Panc1 (cell line): ENCODE measurements at places on chromosomes 12 and 14. TPM values are rescaled to one million over a fixed set of nuclear protein-coding genes. Genes with fewer than 3 reads are reported as not detected.

The DTX1 gene
- total RNA-seq: 0.44 TPM

The WNT1 gene
- total RNA-seq: not detected

The PGF gene
- total RNA-seq: 7.3 TPM

The IFI27 gene
- total RNA-seq: 2.3 TPM

The LETMD1 gene
- 47.9 TPM for total RNA-seq

The SLC5A8 gene
- not detected for total RNA-seq

The YARS2 gene
- total RNA-seq: 28.0 TPM

The KANSL2 gene
- total RNA-seq: 36.9 TPM

DNA sequence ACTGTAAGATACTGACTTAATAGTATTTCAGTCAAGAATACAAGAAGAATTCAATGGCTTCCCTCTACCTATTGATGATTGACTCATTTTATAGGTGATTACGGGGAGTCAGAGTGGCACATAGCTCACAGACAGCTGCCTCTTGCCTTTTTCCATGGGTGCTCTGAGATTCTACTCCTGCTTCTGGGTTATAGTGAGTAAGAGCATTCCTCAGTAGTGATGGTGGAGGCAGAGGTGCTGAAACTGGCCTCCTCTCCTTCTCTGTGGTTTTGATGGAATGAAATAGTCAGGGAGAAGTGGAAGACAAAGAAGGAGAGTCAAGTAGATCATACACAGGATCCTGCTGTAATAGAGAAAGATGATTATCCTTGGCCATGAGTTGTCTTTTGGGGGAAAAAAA, 438.2 kb upstream of the FAR2 start:
- no peaks in the 10 kb centered on the region for H3K4me1 ChIP-seq
- H3K27ac ChIP-seq: no peak overlapping the region
- H3K36me3 ChIP-seq: no peaks in the 10 kb centered on the region
- H3K27me3 ChIP-seq: no peaks in the 10 kb centered on the region
- DNase-seq: no peak
- H3K4me3 ChIP-seq: no peak overlapping the region

DNA sequence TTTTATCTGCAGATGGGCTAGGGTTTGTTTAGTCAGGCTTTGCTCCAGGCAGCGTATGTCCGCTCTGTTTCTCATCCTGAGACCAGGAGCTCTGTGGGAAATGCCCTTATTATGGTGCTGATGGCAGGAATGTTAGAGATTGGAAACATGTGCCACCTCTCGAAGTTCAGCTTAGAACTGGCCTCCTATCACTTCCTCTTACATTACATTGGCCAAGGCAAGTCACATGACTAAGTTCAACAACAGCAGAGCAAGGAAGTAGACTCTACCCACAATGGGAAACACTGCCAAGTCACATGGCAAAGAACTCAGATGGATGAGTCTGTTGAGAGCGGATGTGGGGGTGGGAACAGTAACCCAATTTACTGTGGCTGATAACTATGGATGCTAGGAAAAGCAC, 161.9 kb upstream of the WSCD2 start:
- no peaks in the 10 kb centered on the region for H3K4me1 ChIP-seq
- peaks cover 4% of the 10 kb centered on the region; the same call in 1 of the 2 replicates for H3K27me3 ChIP-seq
- no peak for DNase-seq
- H3K27ac ChIP-seq: no peak overlapping the region
- no peaks in the 10 kb centered on the region for H3K36me3 ChIP-seq
- no peak overlapping the region for H3K4me3 ChIP-seq

GRCh38 chr14:65704850-65705249, 292.3 kb downstream of the FUT8 start:
- no peak overlapping the region for H3K27ac ChIP-seq
- DNase-seq: no peak
- H3K27me3 ChIP-seq: no peaks in the 10 kb centered on the region
- no peak overlapping the region for H3K4me3 ChIP-seq

- no peaks in the 10 kb centered on the region for H3K4me1 ChIP-seq
- no peaks in the 10 kb centered on the region for H3K36me3 ChIP-seq
- H3K27me3 ChIP-seq: no peaks in the 10 kb centered on the region
- no peak overlapping the region for H3K27ac ChIP-seq
- no peak for DNase-seq
These were observed 15.4 kb upstream of the PRIMA1 start for GRCh38 chr14:93803408-93804318.

DNA sequence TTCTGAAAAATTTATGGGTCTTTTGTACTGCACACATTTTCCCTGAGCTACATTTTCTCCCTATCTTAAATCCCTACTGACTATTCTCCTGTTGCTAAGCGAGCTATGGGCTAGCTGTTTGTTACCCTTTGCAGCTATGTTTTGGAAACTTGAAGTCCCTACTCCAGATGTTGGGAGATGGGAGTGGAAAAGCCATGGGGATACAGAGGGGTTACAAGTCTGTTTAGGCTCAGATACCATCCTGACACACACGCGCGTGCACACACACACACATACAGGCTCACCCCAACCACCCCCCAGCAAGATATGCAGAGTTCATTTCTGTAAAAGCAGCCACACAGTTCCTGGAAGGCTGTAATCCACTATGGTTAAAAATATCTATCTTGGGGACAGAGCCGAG, 15.8 kb downstream of the ATP5MC2 start:
- DNase-seq: no peak
- no peak overlapping the region for H3K4me3 ChIP-seq
- no peaks in the 10 kb centered on the region for H3K36me3 ChIP-seq
- no peaks in the 10 kb centered on the region for H3K27me3 ChIP-seq

DNA sequence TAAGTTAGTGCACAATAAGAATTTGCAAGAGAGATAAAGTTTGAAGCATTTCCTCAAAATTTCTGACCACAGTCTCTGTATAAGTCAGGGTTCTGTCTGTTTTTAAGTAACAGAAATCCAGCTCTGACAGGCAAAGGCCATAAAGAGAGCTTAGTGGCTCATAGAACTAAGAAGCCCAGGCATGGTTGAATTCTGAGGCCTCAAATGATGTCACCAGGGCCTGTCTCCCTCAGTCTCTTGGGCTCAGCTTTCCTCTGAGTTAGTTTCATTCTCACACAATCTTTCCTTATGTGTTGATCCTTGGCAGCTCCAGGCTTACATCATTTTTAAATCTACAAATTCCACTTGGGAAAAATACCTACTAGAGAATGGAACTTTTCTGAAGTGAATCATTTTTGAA, 173.4 kb upstream of the ATP2B1 start:
- no peak overlapping the region for H3K27ac ChIP-seq
- H3K4me3 ChIP-seq: no peak overlapping the region
- H3K27me3 ChIP-seq: no peaks in the 10 kb centered on the region
- no peak for DNase-seq
- no peaks in the 10 kb centered on the region for H3K36me3 ChIP-seq
- H3K4me1 ChIP-seq: no peaks in the 10 kb centered on the region

DNA sequence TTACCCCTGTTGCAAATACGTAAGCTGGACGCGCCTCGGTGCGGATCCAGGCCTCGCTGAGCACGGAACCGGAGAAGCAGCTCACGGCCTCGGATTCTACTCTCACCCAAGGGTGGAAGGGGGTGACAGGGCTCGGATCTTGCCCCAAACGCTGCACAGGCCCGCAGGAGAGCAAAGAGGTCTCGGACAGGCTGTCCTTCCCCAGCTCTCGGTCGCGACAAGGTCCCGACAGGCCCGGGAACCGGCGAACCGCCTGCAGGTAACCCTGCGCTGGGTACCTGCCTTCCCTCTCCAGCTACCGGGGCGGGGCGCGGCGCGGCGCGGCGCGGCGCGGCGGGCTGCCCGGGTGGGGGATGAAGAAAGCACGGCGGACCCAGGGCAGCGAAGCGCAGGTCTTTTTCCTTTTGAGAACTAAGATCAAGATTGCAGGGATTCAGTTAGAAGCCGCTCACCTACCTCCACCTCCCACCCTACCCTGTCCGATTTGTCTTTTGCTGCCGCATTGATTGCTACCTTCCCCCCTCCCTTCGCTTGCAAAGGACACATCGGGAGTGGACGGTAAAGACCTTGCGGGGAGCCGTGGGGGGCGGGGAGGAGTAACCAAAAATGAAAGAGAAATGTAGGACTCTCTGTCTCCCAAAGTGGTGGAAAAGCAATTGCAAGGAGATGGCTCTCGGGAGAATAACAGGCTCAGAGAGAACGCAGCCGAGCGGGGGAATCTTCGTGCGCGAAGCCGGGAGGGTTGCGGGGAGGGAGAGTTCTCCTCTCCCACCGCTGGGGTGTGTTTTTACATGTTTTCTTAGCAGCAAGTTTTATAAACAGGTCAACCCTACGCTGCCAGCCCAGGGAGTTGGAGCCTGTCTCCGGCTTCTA, 8.4 kb upstream of the TBX3 start:
- no peak for DNase-seq
- no peaks in the 10 kb centered on the region for H3K36me3 ChIP-seq
- no peak overlapping the region for H3K4me3 ChIP-seq
- H3K4me1 ChIP-seq: no peaks in the 10 kb centered on the region
- no peak overlapping the region for H3K27ac ChIP-seq
- H3K27me3 ChIP-seq: peaks cover 20% of the 10 kb centered on the region; the same call in 1 of the 2 replicates

- no peaks in the 10 kb centered on the region for H3K27me3 ChIP-seq
- H3K4me3 ChIP-seq: no peak overlapping the region
- DNase-seq: peak; percentile 22
- no peak overlapping the region for H3K27ac ChIP-seq
These were observed 46.1 kb upstream of the PTPRO start for GRCh38 chr12:15276088-15276698.

- H3K27me3 ChIP-seq: no peaks in the 10 kb centered on the region
- no peak overlapping the region for H3K4me3 ChIP-seq
- H3K27ac ChIP-seq: no peak overlapping the region
- no peaks in the 10 kb centered on the region for H3K4me1 ChIP-seq
These were observed 17.5 kb downstream of the RAD51B start for GRCh38 chr14:67837011-67837624.

DNA sequence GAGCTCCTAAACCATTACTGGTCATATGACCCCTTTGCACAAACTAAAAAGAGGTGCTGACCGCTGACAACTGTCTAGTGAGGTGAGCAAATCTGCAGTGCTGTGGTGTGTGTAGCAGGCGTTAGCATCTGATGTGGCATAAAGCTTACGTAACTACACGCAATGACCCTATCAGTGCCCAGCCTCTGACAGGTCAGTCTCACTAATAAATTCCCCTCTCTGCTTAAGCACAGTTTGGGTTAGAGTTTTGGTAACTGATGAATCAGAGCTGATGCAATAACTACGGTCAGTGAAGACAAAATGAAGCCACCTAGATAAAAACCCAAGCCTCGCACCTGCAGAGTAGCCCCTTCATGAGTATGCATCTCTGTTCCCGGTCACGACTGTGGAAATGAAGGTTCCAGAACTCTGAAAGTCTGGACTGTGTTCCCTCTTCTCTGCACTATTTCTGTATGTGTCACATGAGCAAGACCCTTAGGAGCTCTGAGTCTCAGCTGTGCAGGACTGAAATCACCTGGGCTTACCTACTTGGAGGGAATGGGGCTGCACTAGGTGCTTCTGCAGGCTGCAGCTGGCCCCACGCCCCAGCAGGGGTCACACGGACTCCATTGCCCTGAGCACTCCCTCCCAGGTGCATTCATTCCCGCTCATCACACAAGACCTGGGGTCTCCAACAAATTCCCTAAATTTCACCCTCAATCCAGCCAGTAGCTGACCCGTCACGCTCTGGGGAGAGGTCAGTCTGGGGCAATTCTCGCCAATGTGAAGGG, 54.4 kb downstream of the RIMBP2 start:
- no peak for DNase-seq
- no peaks in the 10 kb centered on the region for H3K36me3 ChIP-seq
- H3K4me3 ChIP-seq: no peak overlapping the region

- DNase-seq: no peak
- no peaks in the 10 kb centered on the region; the same call in 1 of the 2 replicates for H3K4me1 ChIP-seq
- no peaks in the 10 kb centered on the region; the same call in 1 of the 2 replicates for H3K36me3 ChIP-seq
- no peak overlapping the region for H3K27ac ChIP-seq
- no peaks in the 10 kb centered on the region for H3K27me3 ChIP-seq
These were observed 4.6 kb downstream of the KIF26A start for GRCh38 chr14:104142946-104143470.

- no peaks in the 10 kb centered on the region for H3K27me3 ChIP-seq
- no peak overlapping the region for H3K4me3 ChIP-seq
- no peak overlapping the region for H3K27ac ChIP-seq
- H3K4me1 ChIP-seq: no peaks in the 10 kb centered on the region
These were observed 377.1 kb upstream of the RGS6 start for GRCh38 chr14:71554959-71555612.

- H3K27ac ChIP-seq: no peak overlapping the region
- H3K27me3 ChIP-seq: peaks cover 2% of the 10 kb centered on the region; the same call in 1 of the 2 replicates
- no peaks in the 10 kb centered on the region for H3K4me1 ChIP-seq
- DNase-seq: no peak
- H3K4me3 ChIP-seq: no peak overlapping the region
- H3K36me3 ChIP-seq: no peaks in the 10 kb centered on the region
These were observed 31.9 kb downstream of the CACNA1C start for GRCh38 chr12:2084553-2085296.

DNA sequence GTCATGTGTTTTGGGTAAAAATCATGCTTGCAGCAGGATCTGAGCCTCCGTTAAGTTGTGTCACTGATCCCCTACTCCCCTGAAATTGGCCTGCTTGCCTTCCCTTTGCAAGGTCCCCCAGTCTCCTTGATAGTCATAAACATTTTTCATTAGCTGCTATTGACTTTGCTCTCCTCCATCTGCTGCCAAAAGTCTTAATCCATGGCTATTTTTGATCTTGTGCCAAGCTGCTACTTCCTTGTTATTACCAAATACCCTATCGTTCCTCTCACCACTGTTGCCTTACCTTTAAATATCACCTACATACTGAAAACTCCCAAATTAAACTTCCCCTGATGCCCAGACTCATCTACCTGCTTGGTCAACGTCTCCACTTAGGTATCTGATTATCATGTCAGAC, 148.3 kb downstream of the PHLDA1 start:
- H3K4me3 ChIP-seq: no peak overlapping the region
- H3K36me3 ChIP-seq: no peaks in the 10 kb centered on the region
- peak overlapping the region; percentile 99 for H3K27ac ChIP-seq
- no peaks in the 10 kb centered on the region for H3K27me3 ChIP-seq
- peaks cover 30% of the 10 kb centered on the region for H3K4me1 ChIP-seq

GRCh38 chr12:91921555-91921954, 224.1 kb downstream of the BTG1 start:
- no peaks in the 10 kb centered on the region for H3K27me3 ChIP-seq
- no peaks in the 10 kb centered on the region for H3K36me3 ChIP-seq
- no peak overlapping the region for H3K27ac ChIP-seq
- DNase-seq: no peak

DNA sequence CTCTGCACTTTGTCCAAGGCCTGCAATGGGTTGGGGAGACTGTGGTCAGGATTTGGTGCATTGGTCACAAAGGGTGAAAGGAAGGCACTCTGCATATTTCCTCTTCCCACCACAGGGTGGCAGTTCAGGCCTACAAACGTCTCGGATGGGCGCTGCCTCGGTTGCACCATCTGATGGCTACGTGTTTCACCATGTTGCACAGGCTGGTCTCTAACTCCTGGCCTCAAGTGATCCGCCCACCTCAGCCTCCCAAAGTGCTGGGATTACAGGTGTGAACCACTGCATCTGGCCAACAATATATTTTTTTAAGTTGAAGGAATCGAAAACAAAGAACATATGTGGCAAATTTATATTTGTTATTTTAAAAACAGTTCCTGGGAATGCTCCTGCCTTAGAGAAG, 35.1 kb downstream of the TMBIM6 start:
- H3K4me3 ChIP-seq: peak overlapping the region; percentile 16; the same call in 1 of the 2 replicates
- peak; percentile 64 for DNase-seq
- H3K27me3 ChIP-seq: no peaks in the 10 kb centered on the region
- no peaks in the 10 kb centered on the region; the same call in 1 of the 2 replicates for H3K4me1 ChIP-seq
